RWPE2 (cell line): ENCODE measurements at places on chromosomes 3 and 15.

- no peak for DNase-seq
Measured at GRCh38 chr15:32643907-32644445, 2.5 kb downstream of the SCG5 start.

GRCh38 chr3:64253689-64254088 is 28.4 kb upstream of the PRICKLE2 start:
- DNase-seq: no peak

GRCh38 chr15:100733101-100733842 is 130.9 kb downstream of the ASB7 start:
- no peak for DNase-seq

DNA sequence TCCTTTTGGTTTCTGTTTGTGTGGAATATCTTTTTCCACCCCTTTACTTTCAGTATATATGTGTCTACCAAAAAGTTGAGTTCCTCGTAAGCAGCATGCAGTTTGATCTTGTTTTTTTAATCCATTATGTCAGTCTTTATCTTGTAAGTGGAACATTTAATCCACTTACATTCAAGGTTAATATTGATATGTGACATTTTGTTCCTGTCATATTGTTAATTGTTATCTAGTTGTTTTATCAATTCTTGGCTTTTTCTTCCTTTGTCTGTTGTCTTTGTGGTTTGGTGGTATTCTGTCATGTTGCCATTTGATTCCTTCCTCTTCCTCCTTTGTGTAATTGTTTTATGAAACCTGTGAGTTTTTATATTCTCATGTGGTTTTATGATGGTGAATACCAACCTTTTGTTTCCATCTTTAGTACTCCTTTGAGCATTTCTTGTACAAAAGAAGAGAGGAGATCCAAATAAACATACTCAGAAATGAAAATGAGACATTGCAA is 43.4 kb upstream of the XCR1 start:
- no peak for DNase-seq

- no peak for DNase-seq
Measured at GRCh38 chr3:133162670-133163305, 124.6 kb downstream of the TMEM108 start.

DNA sequence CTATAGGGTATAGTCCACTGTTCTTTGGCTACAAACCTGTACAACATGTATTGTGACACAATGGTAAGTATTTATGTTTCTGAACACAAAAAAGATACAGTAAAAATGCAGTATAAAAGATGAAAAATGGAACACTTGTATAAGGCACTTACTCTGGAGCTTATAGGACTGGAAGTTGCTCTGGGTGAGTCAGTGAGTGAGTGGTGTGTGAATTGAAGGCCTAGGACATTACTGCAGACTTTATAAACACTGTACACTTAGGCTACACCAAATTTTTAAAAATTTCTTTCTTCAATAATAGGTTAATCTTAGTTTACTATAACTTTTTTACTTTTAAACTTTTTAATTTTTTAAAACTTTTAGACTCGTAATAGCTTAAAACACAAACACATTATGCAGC is 10.5 kb upstream of the PDZRN3 start:
- DNase-seq: no peak

GRCh38 chr3:113428581-113428980 is 12.7 kb downstream of the CFAP44 start:
- no peak for DNase-seq

DNA sequence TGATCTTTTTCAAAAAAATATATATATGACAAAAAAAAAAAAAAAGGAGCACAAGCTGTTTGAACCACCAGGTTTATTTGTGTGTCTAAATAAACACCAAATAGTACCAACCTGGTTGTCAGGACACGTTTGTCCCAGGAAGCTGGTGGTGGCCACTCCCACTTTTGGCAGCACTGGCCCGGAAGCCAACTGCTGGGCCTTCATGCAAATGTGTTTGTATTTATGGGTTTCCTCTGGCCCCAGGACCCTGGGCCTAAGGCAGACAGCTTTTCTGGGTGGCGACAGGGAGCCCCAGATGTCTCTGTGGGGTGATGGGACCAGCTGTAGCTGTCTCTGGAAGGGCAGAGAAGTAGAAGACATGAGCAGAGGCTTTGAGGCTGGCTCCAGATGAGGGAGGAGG is 31.6 kb downstream of the PRKCD start:
- DNase-seq: no peak

DNA sequence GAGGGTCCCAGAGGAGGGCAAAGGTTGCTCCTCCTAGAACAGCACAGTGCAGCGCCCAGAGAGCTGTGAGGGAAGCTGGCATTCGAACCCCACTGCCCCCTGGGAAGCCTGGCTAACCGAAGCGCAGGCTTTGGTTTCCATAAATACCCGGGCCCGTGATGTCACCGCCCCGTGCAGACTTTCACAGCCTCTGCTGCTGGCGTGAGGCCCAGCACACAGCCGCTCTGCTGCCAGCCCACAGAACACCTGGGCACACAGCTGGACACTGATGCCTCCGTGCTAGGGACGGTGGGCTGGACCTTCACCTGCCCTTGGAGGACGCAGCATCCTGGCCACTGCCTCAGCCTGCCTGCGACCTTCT is 1.0 kb downstream of the IQSEC1 start:
- DNase-seq: no peak

DNA sequence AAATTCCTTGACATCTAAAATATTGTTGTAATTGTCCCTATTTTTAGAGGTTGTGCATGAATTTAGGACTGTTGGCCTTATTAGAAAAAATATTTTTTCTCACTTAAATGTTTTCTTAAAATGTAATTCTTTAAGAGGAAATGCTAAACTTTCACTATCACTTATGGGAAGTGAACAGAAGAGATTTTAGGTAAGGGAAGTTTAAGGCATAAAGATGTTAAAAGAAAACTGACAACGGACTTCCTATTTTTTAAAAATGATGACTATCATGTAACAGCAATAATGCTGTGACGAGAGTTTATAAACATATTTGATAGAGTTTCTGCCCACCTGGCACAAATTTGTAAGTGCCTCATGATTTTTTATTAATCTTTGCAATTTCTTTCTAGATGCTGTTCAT is 3.1 kb downstream of the C3orf38 start:
- no peak for DNase-seq
